Hematopoietic multipotent progenitor cell treated with erythropoietin and hydrocortisone succinate and interleukin-3 and kit ligand, for 4 days (in vitro differentiated cells): ENCODE measurements at places on chromosomes 5 and 9.

DNA sequence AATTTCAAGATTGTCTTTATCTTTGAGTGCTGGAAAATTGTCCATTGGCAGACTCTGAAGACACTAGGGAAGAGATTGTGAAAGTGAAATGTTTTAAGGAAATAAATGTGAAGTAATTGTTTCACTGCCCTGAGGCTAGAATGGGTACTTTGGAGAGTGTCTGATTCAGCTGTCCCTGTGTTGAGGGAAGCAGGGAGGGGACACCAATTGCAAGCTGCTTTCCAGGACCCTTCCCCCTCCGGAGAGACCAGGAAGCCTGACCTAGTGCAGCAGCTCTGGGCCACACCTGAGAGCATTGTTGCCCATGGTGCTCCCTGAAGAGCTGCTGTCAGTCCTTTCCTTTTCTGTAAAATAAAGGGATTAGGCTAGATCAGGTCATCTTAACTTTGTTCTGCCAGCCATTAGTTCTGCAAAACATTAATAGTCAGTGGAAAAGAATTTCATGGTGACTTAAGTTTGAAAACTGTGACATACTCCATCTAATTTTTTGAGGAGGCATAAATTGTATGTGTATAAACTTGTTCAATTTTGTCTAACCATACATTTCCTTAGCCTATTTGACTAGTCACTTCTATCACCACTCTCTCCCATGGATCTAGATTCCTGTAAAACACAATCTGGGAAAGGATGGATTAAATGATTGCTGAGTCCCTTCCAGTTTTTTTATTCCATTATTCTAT lies 18.8 kb downstream of the MAP1B start:
- DNase-seq, result no peak

- peak; percentile 75 for DNase-seq
Observed at GRCh38 chr5:132489871-132490483, 596 bp downstream of the IRF1 start.

DNA sequence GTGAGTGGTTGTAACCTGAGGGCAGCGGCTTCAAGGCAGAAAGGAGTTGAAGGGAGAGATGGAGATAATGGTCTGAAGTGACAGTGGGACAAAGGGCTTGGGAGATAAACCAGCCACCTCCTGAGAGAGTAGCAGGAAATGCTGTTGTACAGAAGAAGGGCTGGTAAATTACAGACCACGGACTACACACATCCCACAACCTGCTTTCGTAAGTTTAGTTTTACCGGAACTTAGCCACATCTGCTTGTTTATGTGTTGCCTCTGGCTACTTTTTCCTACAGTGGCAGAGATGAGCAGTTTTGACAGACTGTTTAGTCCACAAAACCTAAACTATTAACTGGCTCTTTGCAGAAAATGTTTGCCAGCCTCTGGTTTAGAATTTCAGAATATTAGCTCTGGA lies 269.5 kb downstream of the ARHGEF28 start:
- peak; percentile 10 for DNase-seq

DNA sequence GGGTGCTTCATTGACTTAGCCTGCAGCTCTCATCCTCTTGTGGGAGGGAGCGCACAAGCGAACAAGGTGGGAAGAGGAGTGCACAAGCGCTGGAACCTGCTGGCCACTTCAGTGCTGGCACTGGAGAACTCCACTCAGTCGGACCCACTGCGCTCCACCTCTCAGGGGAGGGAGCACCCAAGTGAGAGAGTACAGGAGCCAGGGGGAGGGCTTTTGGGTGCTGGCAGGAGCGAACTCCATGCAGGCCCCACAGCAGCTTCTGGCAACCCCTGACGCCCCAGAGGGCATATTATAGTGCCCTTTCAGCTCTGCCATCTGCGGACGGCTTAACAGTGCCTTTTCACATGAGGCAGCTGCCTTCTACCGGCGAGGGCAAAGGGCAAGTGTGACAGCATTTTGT lies 774.2 kb upstream of the COX7C start:
- DNase-seq, result no peak

- no peak for DNase-seq
Observed at GRCh38 chr5:80195837-80196400, 59.9 kb downstream of the SERINC5 start.

DNA sequence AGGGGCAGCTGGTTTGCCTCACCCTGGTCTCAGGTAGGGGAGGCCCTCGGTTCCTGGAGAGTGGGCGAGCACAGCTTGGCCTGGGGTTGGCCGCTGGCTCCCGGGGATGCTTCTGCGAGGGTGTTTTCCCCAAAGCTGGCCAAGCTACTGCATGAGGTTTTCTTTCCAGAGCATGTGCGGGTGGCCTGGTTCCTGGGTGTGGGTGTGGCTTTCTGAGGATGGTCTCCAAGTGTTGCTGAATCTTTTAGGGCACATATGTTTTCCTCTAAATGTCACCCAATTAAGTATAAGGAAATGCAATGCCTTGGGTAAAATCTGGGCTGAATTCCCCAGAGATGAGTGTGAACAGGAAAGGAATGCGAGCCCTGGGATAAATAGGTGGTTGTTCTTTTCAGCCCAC lies 115.8 kb upstream of the ICE1 start:
- no peak for DNase-seq

DNA sequence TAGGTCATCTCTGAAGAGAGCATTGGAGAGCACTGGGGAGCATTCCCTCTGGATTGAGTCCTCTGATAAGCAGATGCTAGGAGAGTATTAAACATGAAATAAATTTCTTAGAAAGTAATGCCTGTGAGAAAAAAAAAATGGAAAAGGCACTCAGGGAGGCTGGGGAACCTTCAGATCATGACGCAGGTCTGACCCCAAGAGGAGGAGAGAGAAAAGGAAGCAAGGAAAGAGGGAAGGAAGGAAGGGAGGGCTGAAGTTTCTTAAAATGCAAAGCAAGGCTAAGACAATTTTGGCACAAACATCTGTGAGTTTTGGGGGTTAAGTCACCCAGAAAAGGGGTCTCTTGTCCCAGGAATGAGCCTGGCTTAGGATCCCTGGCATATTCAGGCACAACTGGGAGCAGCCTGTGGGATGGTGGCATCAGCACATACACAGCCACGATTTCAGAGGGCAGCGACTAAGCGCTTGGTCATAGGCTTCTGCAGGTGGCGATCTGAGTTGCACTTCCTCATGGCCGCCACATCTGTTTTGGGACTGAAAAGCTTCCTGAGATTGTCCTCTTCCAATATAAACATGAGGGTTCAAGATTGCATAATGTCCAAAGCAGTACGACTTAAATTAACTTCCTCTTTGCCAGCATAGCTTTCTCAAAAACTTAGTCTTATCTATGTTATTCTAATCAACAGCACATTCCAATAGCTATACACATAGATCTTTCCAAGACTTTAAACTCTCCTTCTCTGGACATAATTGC lies 692.7 kb downstream of the DNAH5 start:
- peak; percentile 61 for DNase-seq

DNA sequence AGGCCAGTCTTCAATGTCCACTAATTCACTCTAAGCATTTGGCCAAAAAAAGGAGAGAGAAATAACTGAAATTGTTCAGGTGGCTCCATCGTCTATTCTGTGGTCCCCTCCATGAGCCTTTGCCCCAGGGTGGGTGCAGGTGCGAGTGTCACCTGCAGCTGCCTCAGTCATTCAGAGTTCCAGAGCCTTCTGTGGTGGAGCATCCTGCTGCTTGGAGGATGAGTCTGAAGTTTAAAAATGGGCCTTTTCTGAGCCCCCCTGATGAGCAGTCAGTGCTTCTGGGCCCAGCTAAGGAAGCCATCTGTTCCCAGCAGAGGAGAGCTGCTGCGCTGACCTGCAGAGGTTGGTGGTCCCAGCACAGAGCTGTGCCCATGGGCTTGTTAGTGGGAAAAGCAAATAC lies 48.2 kb downstream of the NDST1 start:
- DNase-seq, result no peak

DNA sequence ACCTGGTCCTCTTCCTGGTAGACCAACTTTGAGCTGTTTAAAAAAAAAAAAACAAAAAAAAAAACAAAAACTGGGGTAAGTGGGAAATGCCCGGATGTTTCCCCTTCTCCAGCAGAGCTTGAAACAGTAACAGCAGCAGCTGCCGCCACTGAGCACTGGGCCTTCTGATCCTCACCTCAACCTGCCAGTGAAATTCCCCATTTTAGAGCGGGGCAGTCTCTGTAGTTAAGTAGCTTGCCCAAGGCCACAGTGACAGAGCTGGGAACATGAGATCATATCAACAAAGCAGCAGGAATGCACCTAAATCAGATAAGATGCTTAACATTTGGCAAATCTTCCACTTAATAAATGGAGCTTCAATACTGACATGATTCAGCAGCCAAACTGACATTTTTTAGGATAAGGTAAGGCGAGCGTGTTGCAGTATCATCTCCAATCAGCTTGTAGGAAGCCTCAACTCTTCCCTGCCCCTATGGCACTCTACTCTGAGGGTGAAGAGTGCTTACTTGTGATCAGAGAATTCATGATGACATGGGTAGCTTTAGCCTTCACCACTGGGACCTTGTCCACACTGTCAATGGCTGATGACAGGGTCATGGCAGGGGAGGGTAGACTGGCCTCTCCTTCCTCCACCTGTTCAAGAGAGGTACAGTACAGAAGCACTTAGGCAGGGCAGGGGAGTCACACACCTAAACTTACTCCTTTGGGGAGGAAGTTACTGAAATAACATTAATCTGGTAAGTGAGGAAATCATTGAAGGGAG lies 9.3 kb downstream of the KIAA1191 start:
- no peak for DNase-seq
